Glutamatergic neuron (in vitro differentiated cells): ENCODE measurements at places on chromosomes 6 and 20.

DNA sequence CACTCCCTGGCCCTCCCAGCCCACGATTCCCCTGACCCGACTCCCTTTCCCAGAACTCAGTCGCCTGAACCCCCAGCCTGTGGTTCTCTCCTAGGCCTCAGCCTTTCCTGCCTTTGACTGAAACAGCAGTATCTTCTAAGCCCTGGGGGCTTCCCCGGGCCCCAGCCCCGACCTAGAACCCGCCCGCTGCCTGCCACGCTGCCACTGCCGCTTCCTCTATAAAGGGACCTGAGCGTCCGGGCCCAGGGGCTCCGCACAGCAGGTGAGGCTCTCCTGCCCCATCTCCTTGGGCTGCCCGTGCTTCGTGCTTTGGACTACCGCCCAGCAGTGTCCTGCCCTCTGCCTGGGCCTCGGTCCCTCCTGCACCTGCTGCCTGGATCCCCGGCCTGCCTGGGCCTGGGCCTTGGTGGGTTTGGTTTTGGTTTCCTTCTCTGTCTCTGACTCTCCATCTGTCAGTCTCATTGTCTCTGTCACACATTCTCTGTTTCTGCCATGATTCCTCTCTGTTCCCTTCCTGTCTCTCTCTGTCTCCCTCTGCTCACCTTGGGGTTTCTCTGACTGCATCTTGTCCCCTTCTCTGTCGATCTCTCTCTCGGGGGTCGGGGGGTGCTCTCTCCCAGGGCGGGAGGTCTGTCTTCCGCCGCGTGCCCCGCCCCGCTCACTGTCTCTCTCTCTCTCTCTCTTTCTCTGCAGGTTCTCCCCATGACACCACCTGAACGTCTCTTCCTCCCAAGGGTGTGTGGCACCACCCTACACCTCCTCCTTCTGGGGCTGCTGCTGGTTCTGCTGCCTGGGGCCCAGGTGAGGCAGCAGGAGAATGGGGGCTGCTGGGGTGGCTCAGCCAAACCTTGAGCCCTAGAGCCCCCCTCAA is at the start of gene LTA:
Gene LTA (plus strand): TSS at position 249 of the 871 bp plus-strand sequence. CDS start 454 bp downstream, at position 703.
- no peak for DNase-seq

DNA sequence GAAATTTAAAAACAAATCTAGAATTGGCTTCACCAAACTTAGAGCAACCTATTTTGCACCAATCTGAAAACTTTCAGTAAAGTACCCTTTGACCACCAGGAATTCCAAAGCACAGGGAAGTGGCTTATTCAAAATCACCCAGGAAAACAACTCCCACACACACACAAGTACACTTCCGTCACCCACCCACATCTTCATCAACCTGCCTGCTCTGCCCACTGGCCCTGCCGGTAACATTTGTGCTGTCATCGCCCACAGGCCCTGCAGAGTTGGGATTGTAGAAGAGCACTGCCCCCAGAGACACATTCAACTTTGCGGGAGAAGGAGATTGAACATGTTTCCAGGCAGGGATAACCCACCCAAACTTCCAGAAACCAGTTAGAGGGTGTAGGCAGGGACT is 19.3 kb upstream of the SCML4 start:
- no peak for DNase-seq

GRCh38 chr20:59718071-59718470 is 113.7 kb downstream of the PHACTR3 start:
- no peak for DNase-seq

GRCh38 chr6:27495386-27496135 is 22.7 kb upstream of the ZNF184 start:
- DNase-seq = peak; percentile 65

GRCh38 chr20:64009811-64010387 is 26.1 kb upstream of the C20orf204 start:
- DNase-seq = no peak

DNA sequence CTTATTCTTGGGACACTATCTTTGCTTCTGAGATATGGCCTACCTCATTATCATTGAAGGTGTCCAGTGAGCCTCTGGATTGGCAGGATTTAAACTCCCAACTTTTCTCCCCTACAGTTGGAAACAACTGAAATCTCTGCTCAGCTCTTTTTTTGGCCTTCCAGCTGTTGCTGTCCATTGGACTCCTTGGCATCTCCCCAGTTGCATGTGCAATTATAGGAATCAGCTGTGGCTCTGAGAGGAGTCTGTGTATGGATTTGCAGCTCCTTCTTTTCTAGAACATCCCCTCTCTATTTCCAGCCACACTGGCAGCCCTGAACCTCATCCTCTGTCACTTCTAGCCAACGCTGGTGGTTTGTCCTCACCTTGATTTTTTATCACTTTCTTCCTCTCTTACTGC is 21.2 kb downstream of the RAB22A start:
- DNase-seq = no peak

DNA sequence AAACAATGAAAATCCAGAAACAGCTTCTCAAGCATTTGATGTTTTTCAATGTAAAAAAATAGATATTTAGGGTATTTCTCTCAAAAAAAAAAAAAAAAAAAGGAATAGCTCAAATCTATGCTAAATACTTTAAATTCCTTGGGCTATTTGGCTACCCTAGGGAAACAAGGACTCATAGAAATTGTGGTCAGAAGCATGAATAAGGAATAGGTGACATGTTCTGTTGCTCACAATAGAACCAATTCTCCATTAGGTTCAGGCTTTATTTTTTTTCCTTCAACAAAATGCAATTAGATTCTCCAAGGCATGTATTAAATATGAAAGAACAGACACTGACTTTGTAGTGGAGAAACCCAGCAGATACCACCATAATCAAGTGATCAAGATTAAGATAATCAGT is 904.3 kb upstream of the FLRT3 start:
- DNase-seq = no peak

- no peak for DNase-seq
Observed at GRCh38 chr6:26217714-26218075, 130.5 kb downstream of the HFE start.

DNA sequence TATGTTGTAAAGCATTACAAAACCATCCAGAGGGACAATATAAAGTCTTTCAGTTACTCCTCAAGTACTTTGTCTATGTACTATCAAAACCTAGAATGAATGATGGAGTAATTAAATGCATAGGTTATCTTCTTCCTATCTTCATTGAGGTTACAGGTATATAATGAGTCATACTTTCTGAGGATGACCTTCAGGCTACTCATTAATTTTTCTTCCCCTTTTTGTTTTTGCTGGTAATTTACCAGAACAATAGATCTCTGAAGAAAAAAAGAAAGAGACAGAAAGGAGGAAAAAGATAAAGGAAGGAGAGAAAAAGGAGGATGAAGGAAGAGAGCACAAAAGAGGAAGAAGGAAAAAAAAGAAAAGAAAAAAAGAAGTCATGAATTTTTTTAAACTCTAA is 398.4 kb downstream of the TBC1D32 start:
- no peak for DNase-seq

DNA sequence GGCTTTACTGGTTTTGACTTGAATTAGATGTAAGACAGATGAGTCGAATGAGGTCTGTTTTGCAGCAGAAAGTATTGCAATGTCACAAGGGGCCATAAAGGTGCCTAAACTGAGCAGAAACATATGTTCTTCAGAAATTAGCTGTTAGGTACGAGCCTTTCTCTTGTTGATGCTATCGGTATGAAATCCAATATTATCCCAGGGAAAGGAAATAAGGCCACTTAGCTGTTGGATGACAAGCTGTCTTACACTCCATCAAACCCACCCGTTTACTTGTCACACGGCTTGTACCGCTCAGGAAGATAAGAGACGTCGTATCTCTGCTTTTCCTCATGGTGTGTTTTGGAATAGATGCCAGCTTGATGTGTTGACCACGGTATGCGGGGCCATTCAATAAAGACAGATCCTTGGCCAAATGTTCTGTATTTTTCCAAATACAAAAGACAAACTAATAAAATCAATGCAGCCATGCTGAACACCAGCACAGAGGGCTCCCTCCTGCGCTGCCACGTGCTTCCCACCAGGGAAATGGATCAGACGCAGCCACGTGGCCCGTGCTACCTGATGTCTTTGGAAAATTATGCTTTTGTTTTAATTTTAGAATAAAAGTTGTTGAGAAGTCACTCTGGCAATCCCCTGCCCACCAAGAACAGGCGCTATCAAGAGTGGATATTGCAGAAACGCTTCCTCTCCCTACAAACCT is 255.9 kb upstream of the SULF2 start:
- DNase-seq = no peak

- DNase-seq = peak; percentile 52
Observed at GRCh38 chr20:47784599-47785310, 526 bp downstream of the SULF2 start.

DNA sequence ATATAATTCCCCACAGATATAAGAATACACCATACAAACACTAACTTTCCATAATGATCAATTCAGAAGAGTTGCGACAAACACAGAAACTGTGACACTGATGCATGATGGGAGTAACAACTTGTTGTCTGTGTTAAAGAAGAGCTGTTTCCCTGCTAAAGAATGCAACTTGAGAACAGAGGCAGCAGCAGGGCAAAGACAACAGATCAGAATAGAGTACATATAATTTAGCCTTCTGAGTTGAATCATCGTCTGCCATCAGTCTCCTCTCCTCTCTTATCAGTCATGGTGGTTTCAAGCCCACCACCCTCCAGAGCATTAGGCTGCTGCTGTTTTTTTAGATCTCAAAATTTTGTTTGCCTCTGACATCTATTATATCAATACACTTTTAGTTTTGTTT is 280.4 kb downstream of the UBE3D start:
- no peak for DNase-seq

DNA sequence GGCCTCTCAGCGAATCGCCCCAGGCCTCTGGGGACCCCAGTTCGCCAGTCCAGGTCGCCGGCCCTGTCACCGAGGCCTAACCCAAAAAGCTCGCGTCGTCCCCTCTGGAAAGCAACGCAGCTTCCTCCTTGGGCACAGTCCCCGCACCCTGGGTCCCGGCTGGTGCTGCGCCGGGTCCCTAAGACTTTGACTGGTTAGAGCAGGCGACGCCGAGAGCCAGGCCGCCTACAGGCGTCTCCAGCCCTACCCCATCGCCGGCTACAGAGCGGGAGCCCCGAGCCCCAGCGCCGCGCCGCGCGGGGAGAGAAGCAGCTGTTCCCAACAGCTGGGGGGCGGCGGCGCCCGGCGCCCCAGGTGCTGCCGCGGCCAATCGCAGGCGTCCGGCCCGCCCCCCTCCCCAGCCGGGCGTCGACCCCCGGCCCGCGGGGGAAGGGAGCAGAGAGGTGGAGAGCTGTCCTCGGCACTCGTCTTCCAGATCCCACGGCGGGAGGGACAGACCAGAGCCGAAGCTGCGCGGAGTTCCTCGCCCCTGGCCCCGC is 540 bp upstream of the RBM24 start:
- DNase-seq = peak; percentile 71

DNA sequence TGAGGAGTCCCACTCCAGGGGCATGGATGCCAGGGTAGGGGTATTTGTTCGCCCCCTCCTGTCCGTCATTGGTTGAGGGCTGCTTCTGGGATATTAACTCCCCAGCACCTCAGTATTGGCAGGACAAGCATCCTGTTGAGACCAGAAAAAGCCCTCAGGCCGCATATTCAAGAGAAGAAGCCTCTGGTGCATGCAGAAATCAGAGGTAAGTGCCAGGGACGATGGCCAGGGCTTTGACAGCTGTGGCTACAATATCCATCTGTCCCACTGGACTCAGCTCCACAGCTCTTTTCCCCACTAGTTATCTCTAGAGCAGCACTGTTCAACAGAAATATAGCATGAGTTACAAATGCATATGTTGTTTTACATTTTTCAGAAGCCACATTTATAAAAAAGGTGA is 651.3 kb downstream of the KIF16B start:
- peak; percentile 29 for DNase-seq

DNA sequence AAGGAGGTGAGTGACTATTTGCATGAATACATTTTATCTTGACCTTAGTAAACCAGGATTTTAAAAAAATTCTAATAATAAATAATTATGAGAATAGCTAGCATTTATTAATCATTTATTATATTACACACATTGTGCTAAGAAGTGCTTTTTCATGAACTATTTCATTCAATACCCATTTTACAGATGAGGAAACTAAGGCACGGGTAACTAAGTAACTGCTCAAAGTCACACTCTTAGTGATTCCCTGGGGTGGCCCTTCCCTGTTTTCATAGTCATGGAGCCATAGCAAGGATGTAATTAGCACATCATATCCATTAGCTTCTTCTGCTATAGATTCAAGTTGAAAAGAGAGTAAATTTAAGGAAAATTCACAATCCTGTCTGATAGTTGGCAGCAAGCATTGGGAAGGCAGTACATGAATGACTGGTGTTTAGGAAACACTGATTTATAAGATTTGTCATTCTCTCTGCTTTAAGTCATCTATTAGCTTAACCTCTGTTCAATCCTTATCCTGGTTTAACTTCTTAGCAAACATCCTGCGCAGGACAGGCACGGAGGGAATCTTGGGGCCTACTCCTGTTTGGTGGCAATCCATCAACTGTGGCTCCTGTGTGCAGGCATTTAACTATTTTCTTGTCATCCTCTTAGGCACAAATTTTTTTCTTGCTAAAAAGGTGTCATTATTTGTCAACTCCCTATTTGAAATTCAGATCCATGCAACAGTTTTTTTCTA is 68.3 kb downstream of the RIN2 start:
- DNase-seq = no peak

DNA sequence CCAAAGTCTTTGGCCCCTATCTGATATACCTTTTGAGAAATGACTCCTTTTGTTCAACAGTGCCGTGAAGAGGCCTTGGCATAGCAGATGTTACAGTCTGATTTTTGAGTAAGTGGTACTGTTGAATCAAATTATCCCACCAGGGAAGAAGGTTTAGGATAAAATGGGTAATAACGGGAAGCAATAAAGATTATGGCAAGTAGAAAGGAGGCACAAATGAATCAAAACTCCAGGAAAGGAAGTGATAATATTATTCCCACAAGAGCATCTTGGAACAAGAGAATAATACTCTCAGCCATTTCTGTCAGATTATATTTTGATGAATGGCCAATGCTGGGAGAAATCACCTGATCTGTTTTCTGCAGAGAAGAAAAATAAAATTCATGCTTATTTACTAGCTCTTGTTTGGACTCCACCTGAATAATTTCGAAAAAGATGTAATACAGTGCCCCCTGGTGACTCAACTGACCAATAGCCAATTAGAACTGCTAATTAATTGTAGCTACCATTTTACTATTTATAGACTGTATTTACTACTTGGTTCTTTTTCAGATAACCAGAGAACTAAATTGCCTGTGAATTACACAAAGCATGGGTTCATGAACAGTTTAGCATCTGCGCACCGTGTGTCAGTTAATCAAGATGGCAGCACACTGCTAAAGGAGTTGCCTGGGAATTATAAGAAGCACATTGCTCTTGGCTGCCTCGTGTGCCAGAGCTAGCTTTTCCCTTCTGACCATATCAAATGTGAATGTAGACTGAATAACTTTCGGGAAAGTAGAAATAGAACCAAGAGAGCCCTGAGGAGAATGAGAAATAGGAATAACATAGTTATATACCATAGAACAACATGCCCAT is 78.5 kb upstream of the TRDN start:
- no peak for DNase-seq

GRCh38 chr20:41566896-41567527 is 51.2 kb downstream of the CHD6 start:
- no peak for DNase-seq
